AG09319 (cell line): ENCODE measurements at places on chromosomes 6 and 20.

DNA sequence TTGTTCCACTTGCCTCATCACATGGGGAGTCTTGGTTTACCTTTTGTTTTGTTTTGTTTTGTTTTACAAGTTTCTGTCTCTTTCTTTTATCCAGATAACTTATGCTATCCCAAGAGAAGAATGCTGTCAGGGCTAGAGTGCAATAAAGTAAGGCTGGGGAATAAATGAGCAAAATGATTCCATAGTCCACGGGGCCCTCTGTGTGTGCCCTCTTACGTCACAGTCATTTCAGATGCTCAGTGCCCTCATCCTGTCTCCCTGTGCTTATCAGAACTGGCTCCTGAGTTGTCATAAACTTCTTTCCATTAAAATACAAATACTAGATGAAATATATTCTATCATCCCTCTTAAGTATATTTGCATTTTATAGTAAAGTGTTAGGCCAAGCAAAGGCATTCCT lies 30.8 kb upstream of the ENPP1 start:
- no peak for DNase-seq

DNA sequence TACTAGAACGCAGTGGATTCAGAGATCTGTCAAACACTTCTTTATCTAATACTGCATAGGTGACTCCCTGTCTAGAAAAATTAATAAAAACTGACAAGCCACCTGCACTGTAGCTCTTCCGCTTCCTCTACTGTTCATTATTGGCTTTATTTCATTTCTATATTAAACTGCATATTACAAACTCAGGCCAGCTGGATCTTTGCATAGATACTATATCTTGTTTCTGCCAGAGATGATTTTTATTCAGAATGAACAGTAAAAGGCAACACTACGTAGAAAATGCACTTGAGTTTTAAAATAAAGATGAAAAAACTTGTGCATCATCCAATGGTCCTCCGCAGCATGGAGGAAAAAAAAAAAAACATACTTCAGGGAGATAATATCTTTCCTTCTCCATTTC lies 508.3 kb downstream of the PRKN start:
- no peak for DNase-seq

- DNase-seq, result no peak
These were observed 7.5 kb downstream of the DEF6 start for GRCh38 chr6:35305117-35305516.

DNA sequence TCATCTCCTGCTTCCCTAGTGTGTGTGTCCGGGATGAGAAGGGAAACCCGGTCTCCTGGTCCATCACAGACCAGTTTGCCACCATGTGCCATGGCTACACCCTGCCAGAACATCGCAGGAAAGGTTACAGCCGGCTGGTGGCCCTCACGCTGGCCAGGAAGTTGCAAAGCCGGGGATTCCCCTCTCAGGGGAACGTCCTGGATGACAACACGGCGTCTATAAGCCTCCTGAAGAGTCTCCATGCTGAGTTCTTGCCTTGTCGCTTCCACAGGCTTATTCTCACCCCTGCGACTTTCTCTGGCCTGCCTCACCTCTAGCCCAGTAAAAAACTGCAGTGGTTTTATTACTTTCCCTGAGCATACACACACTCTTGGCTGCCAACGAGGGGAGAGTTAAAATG lies 23.9 kb upstream of the C6orf141 start:
- DNase-seq, result no peak

GRCh38 chr20:39910536-39910935 lies 778.5 kb downstream of the MAFB start:
- DNase-seq, result no peak

DNA sequence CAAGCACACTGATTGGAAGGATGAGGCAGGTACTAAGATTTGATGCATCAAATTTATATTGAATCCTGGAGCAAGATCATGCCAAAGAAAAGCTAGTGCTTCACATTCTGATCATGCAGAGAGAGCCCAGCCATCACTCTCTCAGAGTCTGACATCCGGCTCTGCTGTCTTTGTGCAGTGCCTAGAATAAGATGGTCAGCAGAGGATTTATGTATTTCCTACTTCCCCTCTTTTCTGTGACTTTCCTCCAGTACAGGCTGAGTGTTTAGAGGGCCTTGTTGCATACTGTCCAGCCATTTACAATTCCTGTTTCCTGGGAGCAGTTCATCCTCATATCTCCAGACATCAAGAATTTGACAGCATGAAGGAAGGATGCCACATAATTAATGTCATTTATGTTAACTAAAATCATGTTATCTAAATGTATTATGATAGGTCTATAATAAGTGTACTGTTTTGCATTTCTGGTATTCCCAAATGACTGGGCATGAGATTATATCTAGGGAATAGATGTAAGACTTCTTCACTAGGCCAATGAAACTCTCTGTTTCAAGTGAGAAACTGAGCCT lies 167.6 kb downstream of the EPM2A start:
- no peak for DNase-seq

DNA sequence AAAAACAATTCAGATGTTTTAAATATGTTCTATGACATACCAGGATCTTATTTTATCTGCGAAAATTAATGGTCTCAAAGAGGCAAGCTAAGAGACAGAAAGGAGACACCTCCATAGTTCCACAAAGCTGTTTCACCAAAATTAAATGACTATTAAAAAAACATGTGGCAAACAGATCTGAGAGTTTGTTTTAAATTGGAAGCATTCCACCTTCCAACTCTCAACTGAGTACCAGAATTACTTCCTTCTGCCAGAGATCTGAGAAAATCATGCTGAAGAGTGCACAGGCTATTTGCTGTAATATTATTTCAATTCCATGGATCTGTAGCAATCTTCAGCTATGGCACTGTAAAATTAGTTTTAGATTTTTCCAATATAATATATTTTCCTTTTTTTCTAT lies 669.5 kb upstream of the MARCKS start:
- DNase-seq, result peak; percentile 35

- no peak for DNase-seq
These were observed 78.5 kb downstream of the PHF3 start for GRCh38 chr6:63714091-63714490.

DNA sequence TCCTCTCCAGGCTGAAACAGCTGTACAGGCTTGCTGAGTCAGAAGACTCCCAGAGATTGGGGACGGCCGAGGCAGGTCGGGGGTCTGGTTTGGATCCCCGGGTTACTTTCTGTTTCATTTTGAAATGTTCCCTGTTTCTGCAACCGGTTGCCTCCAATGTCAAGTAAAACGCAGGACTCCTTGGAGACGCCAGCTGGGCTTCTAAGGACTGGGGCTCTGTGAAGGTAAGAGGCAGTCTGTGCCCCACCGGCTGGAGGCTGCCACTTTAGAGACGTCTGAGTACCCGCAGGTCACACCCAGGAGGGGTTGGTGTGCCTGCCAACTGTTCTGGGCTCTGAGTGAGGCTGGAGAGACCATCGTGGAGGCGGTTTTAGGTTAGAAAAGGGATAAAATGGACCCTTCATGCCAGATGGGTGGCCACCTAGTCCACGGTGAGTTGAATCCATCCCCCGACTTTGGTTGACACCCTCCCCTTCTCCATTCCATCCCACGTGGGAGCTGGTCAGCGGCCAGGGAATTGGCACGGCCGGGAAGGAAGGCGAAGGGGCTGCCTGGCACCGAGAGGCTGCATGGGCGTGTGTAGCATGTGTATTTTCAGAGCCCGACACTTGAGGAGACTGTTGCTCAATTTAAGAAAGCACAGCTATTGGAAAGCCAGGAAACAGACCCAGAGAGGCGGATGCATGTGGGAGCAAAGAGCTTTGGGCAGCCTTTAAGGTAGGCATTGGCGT lies 240.9 kb downstream of the PHACTR1 start:
- DNase-seq, result peak; percentile 23

- no peak for DNase-seq
These were observed 48.5 kb upstream of the MOCS1 start for GRCh38 chr6:39982720-39983119.

- DNase-seq, result no peak
These were observed 23.1 kb downstream of the STK35 start for GRCh38 chr20:2124564-2125213.

DNA sequence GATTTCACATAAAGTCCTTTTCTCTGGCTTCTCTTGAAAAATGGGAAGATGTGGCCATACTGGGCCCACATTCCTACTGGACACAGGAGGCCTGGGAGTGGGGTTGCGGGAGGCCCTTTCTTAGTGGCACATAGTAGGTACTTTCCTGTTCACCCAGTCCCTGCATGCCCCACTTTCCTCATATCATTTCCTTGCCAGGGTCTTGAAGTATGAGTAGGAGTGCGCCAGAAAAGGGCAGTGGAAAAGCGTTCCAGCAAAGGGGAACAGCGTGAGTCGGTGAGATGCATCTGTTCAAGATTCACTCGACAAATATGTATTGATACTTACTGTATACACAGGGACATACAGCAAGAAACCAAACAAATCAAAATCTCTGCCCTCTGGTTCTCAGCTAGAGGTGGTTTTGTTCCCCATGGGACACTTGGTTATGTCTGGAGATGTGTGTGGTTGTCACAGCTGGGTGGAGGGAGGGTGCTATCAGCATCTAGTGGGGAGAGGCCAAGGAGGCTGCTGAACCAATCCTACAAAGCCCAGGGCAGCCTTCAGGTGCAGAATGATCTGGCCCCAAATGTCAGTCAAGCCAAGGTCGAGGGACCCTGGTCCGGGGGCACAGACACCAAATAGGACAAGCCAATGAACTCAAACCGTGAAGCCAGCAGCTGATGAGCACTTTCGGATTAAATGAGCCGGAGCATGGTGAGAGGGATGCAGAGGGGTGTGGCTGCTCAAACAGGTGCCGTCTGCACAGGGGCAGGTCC lies 151.4 kb downstream of the CEBPB start:
- DNase-seq, result no peak

- DNase-seq, result no peak
These were observed 160.9 kb upstream of the PMEPA1 start for GRCh38 chr20:57870597-57871236.

DNA sequence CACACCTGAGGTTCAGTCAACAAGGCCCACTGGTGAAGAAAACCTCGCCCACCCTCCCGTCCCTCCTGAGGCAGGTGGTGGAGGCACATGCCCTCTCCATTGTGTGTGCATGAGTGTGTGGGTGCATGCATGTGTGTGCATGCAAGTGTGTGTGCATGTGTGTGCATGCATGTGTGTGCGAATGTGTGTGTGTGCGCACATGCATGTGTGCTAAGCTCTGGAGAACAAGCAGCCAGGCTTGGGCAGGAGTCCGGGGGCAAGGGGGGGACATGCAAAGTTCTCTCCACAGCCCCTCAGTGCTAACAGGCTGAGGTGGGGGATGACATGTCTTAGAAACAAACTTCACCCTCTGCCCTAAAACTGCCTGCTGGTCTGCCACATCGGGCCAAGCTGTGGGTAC lies 3.1 kb upstream of the HSPA12B start:
- no peak for DNase-seq

- no peak for DNase-seq
These were observed 9.7 kb upstream of the NPEPL1 start for GRCh38 chr20:58682656-58683531.

DNA sequence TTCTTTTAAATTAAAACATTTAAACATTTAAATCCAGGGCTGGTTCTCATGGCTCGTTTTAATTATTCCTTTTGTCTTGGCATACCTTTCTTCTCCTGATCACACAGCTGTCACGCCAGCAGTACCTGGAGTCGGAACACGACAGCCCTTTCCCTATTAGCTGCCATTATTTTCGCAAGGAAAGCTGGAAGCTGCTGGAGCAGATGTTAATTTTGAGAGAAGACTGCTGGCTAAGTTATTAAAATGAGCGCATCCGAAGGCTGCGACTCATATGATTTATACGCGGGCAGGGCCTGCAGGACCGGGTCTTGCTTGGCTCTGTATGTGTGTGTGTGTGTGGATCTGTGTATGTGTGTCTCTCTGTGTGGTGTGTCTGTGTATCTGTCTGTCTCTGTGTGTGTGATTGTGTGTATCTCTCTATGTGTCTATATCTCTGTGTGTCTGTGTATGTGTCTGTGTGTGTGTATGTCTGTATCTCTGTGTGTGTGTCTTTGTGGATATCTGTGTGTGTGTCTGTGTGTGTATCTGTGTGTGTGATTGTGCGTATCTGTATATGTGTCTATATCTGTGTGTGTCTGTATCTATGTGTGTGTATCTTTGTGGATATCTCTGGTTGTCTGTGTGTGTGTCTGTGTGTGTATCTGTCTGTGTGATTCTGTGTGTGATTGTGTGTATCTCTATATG lies 191.5 kb downstream of the CDH4 start:
- no peak for DNase-seq

DNA sequence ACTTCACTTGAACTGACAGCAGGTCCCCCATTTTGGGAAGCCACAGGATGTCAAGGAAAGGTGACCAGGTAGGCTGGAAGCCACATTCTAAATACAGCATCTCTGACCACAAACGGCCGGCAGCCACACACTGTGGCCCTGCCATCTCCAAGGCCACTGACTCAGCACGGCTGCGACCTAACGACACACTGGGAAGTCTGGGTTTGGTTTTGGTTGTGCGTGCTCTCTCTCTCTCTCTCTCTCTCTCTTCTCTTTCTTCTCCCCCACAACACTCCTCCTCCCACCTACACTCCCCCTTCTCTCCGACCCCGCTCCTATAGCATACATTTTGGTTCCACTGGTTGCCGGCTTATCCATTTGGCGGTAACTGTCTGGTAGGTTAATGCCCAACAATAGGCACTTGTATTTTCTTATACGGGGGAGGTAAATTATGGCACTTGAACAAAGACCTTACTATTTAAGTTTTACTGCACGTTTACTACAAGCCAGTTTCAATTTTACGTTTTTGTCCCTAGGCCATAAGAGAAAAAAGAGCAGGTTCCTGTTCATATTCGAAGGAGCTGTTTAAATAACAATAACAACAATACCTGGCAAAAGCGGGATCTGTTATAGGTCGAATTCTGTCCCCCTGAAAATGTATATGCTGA lies 103.6 kb downstream of the GMDS start:
- DNase-seq, result no peak

- DNase-seq, result no peak
These were observed 24.3 kb upstream of the TAB2 start for GRCh38 chr6:149293244-149293643.

- DNase-seq, result peak; percentile 22
These were observed at the start of gene BMP6 for GRCh38 chr6:7725849-7726415. Gene BMP6, plus strand, starts transcription at chr6:7726099. Its CDS starts 857 bp downstream, at chr6:7726956.

- DNase-seq, result no peak
These were observed 264.3 kb downstream of the CDH26 start for GRCh38 chr20:60222497-60222896.

DNA sequence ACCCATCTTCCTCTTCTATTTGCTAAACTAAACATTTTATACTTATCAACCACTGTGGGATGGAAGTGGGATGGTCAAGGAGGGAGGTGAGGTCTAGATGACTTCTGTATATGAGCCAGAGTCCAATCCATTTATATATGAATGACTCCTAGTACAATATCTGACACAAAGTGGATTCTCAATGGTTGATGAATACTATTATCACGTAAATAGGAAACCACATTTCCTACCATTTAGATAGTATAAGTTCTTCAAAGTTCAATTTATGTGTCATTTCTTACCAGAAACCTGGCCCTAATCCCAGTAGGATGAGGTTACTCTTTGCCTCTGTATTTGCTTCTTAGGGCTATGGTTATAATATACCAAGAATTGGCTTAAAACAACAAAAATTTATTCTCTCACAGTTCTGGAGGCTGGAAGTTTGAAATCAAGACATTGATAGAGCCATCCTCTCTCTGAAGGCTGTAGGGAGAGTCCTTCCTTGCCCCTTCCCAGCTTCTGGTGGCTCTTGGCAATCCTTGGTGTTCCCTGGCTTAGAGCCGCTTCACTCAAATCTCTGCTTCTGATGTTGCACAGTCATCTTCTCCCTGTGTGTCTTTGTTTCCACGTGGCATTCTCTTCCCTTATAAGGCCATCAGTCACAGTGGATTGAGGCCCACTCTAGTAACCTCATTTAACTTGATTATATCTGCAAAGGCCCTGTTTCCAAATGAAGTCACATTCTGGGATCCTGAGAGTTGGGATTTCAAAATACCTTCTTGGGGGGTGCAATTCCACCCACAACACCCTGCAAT lies 41.0 kb upstream of the RAB23 start:
- DNase-seq, result no peak
